ENCODE measurements at places on chromosomes 7 and 10.

- DNase-seq: no peak
These were observed 43.8 kb upstream of the SEMA3D start for GRCh38 chr7:85230623-85231022.

DNA sequence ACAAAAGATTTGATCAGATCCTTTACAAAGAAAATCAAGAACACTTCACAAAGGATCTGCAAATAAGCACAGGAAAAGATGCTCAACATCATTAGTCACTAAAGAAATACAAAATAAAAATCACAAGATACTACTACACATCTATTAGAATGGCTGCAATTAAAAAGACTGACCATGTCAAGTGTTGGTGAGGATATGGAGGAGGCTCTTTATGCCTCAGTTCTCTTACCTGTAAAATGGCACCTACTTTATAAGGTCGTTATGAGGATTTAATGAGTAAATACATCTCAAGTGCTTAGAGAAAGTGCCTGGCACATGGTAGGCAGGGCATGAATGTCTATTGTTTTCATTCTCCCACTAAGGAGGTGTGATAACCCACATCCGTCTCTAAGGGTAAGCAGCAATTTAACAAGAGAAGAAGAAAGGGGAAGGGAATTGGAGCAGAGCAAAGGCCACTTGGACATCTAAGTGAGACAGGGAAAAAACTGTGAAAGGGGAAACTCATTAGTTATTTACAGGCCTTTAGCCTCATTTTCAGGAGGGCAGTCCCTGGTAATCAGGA lies 157.5 kb upstream of the NFE2L3 start:
- no peak for DNase-seq

GRCh38 chr7:44972562-44972961 lies 6.3 kb downstream of the MYO1G start:
- no peak for DNase-seq

DNA sequence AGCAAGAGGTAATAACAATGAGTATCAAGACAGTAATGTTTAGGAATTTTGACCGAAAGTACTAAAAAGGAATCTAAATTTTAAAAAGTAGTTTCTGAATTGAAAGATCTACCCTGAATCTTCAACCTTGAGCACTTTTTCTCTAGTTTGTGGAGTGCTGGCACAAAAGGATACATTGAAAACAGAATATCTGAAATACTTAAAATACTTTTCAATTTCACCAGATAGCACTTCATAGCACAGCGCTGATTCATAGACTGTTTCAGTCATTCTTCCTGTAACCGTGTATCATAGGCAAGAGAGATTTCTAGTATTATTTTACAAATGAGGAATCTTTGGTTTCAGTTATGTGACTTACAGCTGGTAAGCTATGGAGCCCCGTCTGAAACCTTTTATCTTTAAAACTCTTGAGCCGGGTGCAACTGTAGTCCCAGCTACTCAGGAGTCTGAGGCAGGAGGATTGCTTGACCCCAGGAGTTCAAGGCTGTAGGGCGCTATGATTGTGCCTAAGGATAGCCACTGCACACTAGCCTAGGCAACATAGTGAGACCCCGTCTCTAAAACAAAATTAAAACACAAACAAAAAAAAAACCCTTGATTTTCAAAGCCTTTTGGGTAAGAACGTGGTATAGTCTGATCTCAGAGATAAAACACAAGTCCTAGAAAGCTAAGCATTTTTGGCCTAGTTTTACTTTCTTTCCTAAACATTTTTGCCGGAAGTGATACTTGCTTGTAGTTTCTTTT lies 35.1 kb downstream of the FHIP2A start:
- peak; percentile 81 for DNase-seq

DNA sequence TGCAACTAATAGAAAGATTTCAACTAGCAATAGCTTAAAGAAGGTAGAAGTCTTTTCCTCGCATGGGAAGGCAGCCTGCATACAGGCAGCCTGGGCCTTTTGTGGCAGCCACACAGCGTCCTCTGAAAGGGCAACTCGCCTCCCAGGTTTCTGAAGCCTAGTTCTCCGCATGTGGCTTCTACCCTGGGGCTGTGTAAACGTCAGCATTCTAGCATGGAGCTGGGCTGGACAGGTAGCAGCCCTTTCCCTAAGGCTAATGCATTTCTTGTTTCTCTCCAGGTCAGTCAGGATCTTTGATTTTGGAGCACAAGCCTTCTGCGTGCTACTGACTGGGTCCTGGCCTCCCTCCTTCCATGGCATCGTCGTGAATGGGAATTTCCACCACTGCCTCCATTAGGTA lies 23.8 kb upstream of the SEC61G start:
- no peak for DNase-seq

DNA sequence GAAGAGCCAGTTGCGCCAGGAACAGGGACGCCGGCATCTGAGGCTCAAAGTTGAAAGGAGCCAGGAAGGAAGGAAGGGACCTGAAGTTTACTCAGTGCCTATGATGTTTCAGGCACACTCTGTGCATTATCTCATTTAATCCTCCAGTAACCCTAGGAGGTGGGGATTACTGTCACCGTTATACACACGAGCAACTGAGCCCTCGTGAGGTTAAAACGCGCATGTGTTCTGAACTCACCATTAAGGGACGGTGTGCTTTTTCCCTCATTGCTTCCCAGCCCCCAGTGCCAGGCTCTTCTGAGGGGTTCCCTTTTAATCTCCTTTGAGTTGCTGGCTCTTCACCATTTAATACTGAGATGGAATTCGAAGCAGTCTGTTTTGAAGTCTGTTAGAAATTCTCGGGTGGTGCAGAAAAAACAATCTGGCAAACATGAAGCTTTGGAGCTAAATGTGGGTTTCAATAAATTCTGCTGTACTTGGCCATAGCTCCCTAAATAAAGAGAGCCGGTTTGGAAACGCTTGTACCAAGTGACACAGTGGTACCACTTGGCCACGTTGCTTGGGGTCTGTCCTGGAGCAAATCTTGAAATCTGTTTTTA lies 102.2 kb downstream of the TAX1BP1 start:
- DNase-seq: no peak

DNA sequence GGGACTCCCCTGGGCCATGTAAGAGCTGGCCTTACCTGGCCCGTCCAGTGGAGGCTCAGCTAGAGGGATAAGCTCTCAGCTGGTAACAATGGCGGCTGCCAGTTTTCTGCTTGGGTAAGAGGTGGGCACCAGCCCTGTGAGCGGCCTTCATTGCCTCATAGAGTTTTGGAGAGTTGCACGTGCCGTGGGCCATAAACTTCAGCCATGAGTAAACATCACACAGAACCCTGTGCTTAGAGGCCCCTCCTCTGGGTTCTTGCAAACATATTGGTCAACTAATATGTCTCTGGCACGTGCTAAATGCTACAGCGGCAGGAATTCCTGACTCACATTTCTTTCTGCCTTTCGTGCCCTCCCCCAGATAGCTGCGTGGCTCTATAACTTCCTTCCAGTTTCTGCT lies 103.9 kb upstream of the LEP start:
- peak; percentile 35 for DNase-seq

GRCh38 chr10:95321554-95322301 lies 30.9 kb upstream of the PDLIM1 start:
- DNase-seq: no peak

DNA sequence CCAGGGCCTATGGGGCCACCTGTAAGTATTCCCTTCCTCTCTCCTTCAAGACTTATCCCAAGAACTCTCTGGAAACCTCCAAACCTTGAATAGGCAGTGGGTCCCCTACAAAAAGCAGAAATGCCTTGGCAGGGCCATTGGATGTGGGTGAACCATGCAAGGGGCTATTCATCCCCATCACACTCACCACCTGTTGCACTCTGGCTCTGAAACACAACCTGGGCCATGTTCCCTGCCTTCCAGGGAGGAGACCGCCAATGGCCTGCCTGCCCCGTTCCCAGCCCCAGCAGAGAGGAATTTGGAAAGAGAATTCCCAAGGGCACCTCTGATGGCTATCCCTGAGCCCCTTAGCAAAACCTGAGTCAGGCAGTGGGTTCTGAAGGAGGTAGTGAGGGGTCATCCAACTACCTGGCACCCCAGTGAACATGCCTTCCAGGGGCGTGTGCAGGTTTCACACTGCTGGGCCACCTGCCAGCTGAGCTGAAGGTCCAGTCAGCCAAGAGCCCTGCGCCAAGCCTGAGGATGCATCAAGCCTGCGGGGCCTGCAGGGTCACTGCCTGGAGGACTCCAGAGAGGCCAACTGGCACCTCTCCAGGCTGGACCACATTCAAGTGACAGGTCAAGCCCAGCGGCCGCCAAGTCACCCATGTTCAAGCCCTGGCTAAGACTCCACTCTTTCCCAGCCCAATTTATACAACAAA lies 101.3 kb downstream of the COL13A1 start:
- DNase-seq: no peak

DNA sequence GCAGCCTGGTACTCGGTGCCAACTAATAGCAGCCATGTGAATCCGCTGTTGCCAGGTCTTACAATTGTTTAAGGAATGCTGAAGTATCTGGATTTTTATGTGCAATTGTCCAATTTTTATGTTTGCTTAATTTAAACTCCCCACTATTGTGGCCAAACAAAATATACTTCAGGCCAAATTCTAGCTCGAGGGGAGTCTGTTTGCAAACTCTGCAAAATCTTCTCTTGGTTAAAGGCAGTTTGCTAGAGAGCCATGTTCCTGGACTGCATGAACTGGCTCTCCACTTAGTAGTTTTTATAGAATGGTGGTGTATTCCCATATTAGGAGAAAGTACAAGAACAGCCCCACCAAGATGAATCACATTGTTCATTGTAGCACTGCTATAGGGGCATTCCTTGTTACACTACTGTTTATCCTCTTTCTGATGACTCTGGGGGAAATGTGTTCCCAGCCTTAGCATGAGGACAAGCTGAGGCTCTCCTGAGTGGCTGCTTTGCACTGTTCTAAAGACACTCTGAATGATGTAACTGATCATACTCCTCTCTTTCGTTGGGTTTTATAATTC lies 178.0 kb upstream of the GLI3 start:
- DNase-seq: no peak

- DNase-seq: no peak
These were observed 91.4 kb downstream of the GRK5 start for GRCh38 chr10:119298810-119299209.

DNA sequence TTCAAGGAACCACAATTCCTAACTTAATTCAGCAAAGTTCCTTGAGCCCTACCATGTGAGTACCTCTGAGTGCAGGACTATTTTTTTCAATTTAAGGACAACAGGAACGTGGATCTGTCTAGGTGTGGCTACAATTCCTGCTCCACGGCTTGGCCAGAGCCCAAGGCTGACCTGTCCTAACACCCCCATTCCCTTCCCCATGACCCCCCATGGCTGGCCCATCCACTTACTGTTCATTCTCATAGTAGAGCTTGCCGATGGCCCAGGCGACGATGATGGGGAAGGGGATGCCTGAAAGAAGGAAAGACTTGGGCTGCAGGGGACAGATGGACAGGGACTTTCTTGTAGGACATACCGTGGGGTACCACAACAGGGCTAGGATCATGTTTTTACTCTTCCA lies 20.3 kb downstream of the CRHR2 start:
- DNase-seq: no peak

GRCh38 chr7:91263384-91264045 lies 718 bp upstream of the FZD1 start:
- DNase-seq: no peak

- DNase-seq: peak; percentile 84
These were observed 3.6 kb downstream of the HOXA13 start for GRCh38 chr7:27196287-27196767.

- DNase-seq: no peak
These were observed 1196.9 kb downstream of the SORCS3 start for GRCh38 chr10:105837951-105838350.
